Gastroesophageal sphincter (tissue), 4 donors: ENCODE measurements at places on chromosomes 7 and 10. TPM values are rescaled to one million over a fixed set of nuclear protein-coding genes. Genes with fewer than 3 reads are reported as not detected.

DNA sequence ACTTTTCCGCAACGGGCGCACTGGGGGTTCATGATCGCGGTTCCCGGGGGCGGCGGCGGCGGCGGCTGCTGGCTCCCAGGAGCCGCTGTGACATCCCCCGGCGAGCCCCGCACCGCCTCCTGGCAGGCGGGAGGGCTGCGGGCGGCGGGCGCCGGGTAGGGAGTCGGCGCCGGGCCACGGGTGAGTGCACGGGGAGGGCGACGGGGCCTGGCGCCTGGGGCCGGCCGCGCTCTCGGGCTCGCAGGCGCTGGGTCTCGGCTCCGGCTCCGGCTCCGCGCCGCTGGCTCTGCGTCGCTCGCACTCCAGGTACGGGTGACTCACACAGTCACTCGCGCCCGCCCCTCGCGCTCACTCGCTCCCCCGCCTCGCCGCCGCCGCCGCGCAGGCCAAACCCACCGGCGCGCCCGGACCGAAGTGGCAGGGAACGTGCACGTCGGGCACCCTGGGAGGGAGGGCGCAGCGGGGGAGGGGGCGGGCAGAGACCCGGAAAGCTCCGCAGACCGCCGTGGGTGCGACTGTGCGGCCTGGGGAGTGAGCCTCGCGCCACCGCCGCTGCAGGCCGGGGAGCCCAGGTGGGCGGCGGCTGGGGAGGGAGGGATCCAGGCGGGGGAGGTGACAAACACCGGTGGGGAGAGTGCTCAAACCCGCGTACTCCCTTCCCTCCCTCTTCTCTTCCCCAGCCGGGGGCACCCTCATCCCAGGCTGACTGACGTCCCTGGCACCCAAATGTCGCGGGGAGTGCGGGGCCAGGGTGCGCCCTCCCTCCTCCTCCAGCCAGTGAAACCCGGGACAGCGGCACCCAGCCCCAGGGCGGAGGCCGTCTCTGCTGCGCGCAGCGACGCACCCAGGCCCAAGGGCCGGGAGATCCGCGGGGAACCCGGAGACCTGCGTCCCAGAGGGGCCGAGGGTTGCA lies 276.9 kb upstream of the NEBL start:
- peak; percentile 52 for ATAC-seq

DNA sequence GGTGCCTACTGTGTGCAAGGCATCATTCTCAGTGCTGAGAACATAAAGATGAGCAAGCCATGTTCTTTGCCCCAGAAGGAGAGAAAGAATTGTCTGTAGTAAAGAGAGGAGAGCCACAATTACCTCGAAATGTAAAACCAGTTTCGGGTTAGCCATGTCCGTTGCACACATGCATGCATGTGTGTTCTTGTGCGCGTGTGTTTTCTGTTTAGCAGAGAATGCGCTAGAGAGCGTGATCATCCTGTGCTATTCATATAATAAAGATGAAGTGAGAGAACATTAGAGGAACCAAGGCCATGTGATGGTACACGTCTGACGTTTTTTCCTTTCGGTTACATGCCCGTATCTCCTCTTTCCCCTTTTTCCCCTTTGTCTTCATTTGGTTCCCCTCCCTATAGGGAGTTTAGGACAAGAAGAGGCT lies 158.2 kb downstream of the CELF2 start:
- ATAC-seq = peak; percentile 19

GRCh38 chr7:617614-618538 lies 98.2 kb upstream of the PDGFA start:
- no peak for ATAC-seq

- no peak for ATAC-seq
These were observed 125.1 kb upstream of the NRP1 start for GRCh38 chr10:33459602-33460001.

- no peak for ATAC-seq
These were observed 322.6 kb downstream of the RNLS start for GRCh38 chr10:88260329-88261051.

DNA sequence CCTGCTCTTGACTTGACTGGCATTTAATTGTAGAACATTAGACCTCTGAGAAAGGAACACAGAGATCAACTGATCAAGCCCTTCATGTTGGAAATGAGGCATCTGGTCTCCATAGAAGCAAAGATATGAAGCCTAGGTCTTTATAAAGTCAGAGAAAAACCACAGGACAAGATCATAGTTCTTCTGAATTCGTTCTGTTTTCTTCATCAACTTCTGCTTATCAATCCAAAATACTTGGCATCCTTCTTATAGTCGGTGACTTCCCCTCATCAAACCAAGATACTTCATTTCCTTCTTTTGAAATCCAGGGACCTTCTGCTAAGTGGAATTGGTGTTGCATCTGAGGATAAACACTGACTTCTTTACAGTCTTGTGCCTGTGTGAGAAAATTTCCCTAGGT lies 77.1 kb upstream of the PRKCQ start:
- no peak for ATAC-seq

GRCh38 chr7:910931-911431 lies 34.6 kb downstream of the GET4 start:
- no peak for ATAC-seq

DNA sequence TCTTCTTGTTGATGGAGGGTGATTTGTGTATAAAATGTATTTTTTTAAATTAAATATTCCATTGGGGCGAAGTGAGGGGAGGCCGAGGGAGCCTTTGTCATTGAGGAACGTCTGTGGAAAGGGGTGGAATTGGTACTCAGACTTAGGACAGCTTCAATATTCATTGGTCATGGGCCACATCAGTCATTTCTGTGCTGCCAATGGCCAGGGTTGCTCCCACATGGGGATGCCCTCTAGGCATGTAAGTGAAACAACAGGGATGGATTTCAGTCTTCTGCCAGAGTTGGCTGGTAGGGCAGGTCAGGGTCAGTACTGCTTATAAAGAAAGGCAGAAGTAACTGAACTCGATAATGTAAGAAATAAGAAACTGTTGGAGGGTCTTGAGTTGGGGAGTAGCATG lies 47.2 kb downstream of the NEURL1 start:
- ATAC-seq = no peak

- ATAC-seq = no peak
These were observed 127.2 kb upstream of the TNRC18 start for GRCh38 chr7:5550831-5551230.

HOXA6 gene
- 12.7 TPM for total RNA-seq

LHPP gene
- 12.3 TPM for total RNA-seq

RNF32 gene
- total RNA-seq = not detected

DEPP1 gene
- total RNA-seq = 428 TPM
